ENCODE measurements at places on chromosomes 2 and 18.

DNA sequence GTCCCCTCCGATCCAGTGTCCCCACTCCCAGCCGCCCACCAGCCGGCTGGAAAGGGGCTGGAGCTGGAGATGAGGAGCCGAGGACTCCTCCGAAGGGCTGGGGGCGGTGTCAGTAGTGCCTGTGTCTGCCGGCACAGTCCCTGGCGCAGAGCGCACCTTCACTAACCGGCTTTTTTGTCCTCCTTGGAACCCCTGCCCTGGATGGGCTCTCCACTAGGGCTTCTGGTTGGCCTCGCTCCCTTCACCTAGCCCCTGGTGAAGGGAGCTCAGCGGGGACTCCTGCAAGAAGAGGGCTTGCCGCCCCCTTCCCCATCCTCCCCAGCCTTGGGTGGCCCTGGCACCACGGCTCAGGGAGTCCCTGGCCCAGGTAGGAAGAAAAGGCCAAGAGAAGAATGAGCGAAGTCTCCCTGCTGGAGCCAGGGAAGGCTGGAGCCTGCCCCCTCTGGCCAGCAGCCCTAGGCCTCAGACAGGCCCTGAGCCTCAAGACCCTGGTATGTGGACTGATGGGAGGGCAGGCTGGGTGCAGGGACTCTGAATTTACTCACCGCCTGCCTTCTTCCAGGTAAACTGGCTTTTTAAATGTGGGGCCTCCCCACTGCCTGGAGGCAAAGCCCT lies 570 bp upstream of the ECEL1 start:
- DNase-seq, result no peak

DNA sequence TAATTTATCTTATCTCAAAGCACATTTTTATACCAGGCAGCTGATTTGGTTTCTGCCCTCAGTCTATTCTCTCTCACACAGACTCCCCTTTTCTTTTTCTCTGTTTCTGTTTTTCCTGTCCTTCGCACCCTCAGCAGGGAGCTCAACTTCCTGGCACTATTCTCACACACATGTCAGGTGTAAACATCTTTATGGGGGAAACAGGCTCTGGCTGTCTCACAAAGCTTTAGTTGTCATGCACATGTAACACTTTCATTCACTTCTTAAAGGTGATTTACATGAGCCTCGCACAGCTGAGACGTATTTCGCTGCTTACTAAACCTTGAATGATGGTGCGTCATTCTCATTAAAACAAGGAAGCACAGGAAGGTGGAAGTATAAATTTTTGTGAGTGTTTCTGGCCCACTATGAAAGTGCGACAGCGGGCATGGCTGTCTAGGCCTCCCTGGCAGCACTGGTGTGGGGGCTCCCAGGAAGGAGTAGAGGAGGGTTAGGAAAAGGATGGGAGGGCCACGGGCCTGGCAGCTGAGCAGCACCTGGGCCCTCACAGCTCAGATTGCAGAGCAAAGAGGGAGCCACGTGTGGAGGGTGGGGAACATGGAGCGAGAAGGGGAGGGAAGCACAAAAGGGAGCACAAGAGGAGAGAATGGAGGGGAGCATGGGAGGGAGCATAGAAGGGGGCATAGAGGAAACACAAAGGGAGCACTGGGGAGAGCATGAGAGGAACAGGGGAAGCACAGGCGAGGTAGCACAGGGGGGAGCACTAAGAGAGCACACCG lies 46.2 kb upstream of the SNTG2 start:
- DNase-seq, result no peak

GRCh38 chr2:119718501-119719260 lies 39.7 kb downstream of the TMEM177 start:
- DNase-seq, result no peak

GRCh38 chr2:135637456-135638087 lies 104.1 kb upstream of the UBXN4 start:
- no peak for DNase-seq

DNA sequence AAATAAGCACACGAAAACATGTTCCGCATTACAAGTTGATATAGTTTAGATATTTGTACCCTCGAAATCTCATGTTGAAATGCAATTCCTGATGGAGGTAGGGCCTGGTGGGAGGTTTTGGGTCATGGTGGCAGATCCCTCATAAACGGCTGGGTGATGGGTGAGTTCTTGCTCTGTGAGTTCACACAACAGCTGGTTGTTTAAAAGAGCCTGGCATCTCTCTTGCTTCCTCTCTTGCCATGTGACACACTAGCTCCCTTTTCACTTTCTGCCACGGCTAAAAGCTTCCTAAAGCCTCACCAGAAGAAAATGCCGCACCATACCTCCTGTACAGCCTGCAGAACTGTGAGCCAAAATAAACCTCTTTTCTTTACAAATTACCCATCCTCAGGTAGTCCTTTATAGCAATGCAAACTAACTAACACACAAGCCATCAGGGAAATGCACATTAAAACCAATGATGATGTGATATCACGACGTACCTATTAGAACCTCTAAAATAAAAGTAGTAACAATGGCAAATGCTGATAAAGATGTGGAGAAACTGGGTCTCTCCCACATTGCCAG lies 188.5 kb downstream of the ANAPC1 start:
- DNase-seq, result no peak

DNA sequence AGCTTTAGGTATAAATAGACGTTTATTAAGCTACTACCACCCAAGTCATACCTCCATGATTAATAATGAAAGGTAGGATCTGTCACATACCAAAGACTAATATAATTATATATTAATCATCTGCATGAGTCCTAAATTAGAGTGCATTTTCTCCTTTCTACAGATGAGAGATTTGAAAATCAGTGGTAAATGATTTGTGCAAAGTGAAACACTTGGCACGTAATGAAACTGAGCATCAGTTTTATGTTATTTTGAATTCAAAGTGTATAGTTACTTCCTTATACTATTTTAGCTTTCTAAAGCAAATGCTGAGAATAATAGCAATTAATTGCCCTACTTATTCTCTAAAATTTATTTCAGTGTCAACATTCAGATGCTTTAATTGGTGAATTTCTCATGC lies 615.3 kb downstream of the TRIB2 start:
- no peak for DNase-seq

DNA sequence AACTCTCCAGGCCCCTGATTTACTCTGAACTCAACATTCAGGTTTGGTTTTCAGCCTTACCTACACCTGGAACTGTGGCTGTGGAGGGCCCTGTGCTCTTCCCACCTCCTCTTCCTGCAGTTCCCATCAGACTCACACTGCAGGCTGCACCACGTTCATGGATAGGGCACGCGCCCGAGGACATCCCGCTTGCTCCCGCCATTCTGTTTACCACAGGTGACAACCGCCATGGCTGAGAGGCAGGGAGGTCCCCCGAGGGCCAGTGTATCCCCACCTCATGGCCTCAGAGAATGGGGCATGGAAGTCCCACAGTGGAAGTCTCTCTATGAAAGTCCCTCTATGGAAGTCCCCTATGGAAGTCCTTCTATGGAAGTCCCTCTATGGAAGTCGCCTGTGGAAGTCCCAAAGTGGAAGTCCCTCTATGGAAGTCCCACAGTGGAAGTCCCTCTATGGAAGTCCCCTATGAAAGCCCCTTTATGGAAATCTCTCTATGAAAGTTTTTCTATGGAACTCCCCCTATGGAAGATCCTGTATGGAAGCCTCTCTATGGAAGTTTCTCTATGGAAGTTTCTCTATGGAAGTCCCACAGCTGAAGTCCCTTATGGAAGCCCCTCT lies 358.4 kb upstream of the SALL3 start:
- DNase-seq, result no peak

DNA sequence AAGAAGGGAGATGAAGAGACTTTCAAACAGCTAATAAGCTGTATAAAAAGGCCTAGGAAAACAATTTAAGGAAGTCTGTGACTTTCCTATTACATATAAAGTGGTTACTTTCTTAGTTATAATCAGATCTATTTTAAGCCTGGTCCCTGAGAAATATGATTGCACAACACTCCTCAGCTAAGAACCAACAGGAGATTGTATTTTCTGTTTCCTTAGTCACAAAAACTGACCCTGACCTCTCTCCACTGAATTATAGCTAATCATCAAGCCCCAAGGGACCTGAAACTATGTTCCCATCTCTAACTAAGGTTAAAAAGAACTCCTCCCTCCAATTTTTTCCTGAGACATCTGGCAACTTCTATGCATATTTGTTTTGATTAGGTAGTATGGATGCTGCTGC lies 106.9 kb downstream of the ROCK1 start:
- DNase-seq, result no peak

DNA sequence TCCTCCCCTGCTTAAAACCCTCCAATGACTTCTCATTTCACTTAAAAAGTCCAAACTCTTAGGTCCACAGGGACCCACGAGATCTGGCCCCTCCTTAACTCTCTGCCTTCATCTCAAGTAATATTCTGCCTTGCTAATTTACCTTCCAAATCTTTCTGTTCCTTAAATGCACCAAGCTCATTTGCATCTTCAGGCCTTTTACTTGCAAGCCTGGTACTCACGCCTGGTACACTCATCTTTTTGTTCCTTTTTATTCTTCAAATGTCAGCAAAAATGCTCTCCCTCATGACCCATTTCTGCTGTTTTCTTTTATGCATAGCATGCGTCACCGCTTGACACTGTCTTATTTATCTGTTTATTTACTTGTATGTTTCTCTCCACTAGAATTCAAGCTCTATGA lies 2.7 kb upstream of the WIPF1 start:
- DNase-seq, result peak; percentile 48

DNA sequence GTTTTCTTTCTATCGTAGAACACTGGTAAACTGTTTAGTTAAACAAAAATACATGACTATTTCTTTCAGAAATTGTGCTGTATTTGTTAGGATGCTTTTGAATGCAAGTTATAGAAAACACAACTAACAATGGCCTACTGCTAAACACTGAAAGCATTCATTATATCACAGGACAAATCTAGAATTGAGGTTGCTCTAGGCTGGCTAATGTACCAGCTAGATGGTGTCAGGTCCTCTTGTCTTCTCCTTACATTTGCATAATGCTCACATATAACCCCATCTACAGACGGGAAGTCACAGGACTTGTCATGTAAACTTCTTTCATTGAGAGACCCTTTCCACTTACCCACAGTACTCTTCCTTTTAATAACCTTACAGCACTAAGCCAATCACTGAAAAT lies 586.8 kb downstream of the DSC3 start:
- no peak for DNase-seq

DNA sequence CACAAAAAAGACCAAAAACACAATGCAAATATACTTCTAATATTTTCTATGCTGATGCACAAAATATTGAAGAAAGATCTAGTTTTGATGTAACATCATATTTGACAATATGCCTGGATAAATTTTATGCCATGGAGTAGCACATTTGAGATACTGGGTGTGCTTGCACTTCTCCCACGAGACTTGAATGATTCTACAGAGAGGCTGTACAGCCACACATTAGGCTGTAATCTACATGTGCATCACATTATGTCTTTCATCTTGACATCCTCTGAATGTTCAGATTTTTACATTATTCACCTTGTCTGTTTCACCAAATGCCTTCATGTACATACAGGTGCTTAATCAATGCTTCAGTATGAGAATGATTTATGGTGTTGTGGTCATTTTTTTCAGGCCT lies 756.4 kb upstream of the CDH7 start:
- no peak for DNase-seq

- DNase-seq, result no peak
Measured at GRCh38 chr2:195961873-195962272, 106.8 kb downstream of the DNAH7 start.

DNA sequence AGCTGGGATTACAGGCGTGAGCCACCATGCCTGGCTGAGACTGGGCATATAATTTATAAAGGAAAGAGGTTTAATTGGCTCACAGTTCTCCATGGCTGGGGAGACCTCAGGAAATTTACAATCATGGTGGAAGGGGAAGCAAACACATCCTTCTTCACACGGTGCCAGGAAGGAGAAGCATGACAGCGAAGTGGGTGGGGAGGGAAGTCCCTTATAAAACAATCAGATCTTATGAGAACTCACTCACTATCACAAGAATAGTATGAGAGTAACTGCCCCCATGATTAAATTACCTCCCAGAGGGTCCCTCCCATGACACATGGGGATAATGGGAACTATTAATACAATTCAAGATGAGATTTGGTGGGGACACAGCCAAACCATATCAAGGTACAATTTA lies 7.8 kb upstream of the LCLAT1 start:
- DNase-seq, result no peak

DNA sequence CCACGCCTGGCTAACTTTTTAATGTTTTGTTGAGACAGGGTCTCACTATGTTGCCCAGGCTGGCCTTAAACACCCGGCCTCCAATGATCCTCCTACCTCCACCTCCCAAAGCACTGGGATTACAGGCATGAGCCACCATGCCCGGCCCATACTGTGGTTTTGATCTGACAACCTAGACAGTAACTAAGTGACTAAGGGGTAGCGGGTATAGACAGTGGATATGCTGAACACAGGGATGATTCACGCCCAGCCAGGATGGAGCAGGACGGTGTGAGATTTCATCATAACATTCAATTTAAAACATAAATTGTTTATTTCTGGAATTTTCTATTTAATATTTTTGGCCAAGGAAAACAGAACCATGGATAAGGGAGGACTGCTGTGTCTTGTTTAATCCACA lies 36.0 kb upstream of the YPEL5 start:
- no peak for DNase-seq

DNA sequence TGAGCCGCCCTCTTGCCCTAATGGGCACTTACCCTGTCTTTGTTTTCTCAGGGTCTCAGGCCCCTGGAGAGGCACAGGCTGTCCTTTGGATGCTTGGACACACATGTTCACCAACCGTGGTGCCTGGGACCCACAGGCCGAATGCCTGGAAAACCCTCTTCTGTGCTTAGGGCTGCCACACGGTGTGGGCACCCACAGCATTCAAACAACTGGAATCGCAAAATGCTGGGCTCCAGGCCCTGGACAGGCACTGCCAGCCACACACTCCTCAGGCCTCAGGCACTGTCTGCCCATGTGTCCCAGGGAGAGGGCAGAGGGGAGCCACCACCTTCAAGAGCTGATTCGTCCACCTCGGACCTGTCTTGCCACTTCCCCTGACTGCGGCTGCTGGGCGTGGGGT lies 123.1 kb upstream of the ACKR3 start:
- no peak for DNase-seq

- DNase-seq, result no peak
Measured at GRCh38 chr2:57725337-57725947, 321.2 kb upstream of the VRK2 start.
